ENCODE measurements at places on chromosomes 11 and 22.
A peak's percentile ranks its signal among the peaks of the same experiment; 100 is the strongest.

- no peak for DNase-seq
These were observed 20.6 kb upstream of the FDX1 start for GRCh38 chr11:110409174-110409573.

GRCh38 chr11:102983486-102983885, 28.0 kb upstream of the MMP13 start:
- no peak for DNase-seq

DNA sequence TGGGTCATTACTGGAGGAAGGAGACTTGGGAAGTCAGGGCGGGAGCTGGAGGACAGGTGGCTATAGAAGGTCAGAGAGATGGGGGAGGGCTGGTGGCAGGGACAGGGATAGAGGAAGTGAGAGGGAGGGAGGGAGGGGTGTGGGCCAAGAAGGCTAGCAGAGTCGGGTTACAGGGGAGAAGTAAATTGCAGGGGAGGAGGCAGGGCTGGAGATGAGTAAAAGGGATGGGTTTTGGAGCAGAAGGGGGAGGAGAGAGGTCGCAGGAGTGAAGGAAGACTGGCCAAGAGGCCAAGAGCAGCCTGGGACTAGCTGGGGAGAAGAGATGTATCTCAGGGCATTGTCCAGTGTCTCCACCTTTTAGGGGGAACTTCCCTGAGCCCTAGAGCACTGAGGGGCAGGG, 33.0 kb downstream of the LRRC10B start:
- no peak for DNase-seq

GRCh38 chr22:46576556-46577367, 39.3 kb upstream of the CELSR1 start:
- no peak for DNase-seq

- DNase-seq, result no peak
These were observed 160.8 kb downstream of the CRYBB2 start for GRCh38 chr22:25380122-25380747.

DNA sequence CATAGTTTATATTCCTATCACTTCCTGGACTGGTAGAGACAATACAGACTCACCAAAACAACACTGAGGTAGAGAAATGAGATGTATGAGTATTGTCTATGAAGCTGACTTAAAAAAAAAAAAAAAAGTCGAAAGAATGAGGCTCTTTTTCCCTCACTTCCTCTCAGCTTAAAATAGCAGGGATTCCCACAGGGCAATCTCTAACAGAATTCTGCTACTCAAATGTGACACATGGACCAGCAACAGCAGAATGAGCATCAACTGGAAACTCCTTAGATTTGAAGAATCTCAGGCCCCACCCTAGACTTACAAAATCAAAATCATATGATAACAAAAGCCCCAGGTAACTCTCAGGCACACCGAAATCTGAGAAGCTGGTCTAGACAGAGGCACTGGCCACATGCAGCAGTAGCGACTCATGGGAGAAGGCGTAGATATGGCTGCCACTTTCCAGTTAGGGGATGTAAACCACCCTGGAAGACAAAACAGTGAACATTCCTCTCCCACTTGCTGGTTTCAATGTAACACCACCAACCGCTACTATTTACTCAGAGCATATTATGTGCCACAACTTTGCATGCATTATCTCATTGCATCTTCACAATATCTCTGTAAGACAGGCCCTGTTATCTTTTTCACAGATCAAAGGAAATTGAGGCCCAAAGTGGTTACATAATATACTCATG, 128.0 kb downstream of the RBFOX2 start:
- no peak for DNase-seq

- peak; percentile 37 for DNase-seq
These were observed 42.6 kb upstream of the SHANK2 start for GRCh38 chr11:71294846-71295600.

DNA sequence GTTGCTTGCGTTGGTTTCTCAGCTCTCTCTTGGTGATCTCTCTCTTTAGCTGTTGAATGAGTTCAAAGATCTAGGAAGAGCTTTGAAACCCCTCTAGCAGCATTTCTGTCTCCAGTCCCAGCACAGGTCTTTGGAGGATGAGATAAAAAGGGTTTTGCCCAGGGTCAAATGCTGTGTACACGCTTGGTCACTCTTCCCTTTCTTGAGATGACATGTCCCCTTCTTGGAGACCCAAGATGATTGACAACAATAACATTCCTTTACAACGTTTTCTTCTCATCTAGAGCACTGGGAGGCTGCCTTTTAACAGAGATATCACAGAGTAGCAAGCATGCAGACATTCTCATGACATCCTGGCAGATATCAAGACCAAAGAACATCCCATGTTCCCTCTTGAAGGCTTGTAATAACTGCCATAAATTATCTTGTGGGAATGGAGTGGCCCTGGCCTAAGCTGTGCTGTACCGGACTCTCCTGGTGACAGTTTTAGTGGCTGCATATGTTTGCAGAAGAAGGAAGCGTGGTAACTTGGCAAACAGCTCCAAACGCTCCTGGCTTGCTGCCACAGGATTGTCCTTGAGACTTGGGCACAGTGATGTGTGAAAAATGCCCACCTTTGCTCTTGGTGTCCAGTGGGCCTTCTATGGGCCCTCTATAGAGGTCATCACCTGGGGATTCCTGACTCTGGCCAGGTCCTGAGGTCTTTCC, 107.8 kb downstream of the PTPRJ start:
- peak; percentile 44 for DNase-seq

DNA sequence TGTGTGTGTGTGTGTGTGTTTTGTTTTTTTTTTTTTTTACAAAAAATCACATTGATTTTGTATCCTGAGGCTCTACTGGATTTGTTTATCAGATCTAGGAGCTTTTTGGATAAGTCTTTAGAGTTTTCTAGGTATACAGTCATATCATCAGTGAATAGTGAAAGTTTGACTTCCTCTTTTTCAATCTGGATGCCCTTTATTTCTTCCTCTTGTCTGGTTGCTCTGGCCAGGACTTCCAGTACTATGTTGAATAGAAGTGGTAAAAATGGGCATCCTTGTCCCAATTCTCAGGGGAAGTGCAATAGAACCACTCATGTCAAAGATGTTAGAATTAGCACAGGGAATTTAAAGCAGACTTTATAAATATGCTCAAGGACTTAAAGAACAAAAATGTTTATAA, 32.6 kb upstream of the PRDM11 start:
- DNase-seq, result no peak

- DNase-seq, result no peak
These were observed 10.6 kb upstream of the IFTAP start for GRCh38 chr11:36583667-36584066.

GRCh38 chr11:6583584-6583983, 19.8 kb downstream of the RRP8 start:
- DNase-seq, result no peak

GRCh38 chr11:62909107-62909894, 11.9 kb downstream of the CHRM1 start:
- peak; percentile 48 for DNase-seq

GRCh38 chr11:365831-366230, 3.5 kb upstream of the B4GALNT4 start:
- DNase-seq, result no peak

GRCh38 chr22:50704510-50705218, 32.0 kb downstream of the SHANK3 start:
- no peak for DNase-seq

DNA sequence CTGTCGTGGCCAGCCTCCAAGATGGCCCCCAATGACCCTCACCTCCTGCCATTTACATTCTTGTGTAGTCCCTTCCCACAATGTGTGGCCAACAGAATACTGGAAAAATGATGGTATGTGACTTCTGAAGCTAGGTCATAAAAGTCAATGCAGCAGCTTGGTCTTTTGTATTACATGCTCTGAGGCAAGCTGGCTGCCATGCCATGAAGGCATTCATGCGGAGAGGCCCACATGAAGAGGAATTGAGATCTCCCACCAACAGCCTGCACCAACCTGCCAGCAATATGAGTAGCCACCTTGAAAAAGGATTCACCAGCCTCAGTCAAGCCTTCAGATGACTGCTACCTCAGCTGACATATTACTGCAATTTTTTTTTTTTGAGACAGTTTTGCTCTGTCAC, 4.6 kb downstream of the MRTFA start:
- peak; percentile 13 for DNase-seq
